ENCODE measurements at places on chromosomes 6 and 20.

- no peak for DNase-seq
Observed at GRCh38 chr6:1584996-1585668, 24.6 kb upstream of the FOXC1 start.

GRCh38 chr6:35084511-35085203 lies 56.5 kb downstream of the TCP11 start:
- DNase-seq, result no peak

- DNase-seq, result no peak
Observed at GRCh38 chr6:53579338-53579737, 34.4 kb upstream of the GCLC start.

DNA sequence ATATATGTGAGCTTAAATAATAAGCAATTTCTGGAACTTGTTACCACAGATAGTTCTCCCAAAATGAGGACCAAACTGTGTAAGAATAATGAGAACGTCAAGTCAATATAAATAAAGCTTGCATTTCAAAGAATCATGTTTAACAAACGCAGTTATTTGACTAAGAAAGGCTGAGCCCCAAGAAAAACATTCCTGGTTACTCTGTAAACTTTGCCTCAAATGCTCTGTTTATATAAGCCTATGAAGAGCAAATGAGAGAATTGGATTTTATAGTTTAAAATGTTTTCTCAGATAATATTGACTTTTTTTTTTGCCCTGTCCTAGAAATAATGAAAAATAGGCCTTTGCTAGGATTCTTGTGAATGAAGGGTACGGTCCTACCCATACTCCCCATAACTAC lies 81.3 kb downstream of the C6orf52 start:
- no peak for DNase-seq

- no peak for DNase-seq
Observed at GRCh38 chr6:47203266-47203937, 106.3 kb downstream of the TNFRSF21 start.

DNA sequence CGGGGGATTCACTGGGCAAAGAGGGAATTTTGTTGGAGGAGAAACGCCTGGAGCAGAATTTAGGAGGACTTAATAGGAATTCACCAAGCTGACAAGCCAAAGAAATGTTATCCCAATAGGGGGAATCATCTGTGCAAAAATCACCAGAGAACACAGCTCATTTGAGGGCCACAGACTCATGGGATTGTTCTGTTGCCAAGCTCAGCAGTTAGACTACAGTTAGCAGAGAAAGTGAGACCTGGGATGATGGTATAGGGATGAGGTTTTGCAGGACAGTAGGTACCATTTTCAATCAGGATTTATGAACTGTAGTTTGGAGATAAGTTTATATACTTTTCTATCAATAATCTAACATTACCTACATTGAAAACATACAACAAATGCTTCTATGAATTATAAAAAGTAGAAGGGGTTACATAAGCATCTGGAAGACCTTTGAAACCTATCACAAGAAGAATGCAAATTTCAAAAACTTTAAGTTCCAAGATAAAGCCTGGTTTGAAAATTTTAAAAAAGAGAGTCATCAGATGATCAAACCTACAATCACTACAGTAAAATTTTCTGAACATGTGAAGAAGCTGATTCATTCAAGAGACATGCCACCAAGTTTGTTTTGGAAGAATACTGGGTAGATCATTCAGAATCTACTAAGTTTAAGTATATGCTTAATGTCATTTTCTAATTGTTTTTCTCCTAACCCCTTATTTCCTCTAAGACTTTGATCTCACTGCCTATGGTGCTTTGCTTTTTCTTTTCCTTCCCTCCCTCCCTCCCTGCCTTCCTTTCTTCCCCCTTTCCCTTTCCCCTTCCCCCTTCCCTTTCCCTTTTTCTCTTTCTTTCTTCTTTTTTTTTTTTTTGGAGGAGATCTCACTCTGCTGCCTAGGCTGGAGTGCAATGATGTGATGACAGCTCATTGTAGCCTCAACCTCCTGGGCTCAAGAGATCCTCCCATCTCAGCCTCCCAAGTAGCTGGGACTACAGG lies 81.5 kb downstream of the KIF13A start:
- DNase-seq, result no peak

GRCh38 chr6:87501809-87502572 lies 29.2 kb downstream of the SLC35A1 start:
- no peak for DNase-seq

DNA sequence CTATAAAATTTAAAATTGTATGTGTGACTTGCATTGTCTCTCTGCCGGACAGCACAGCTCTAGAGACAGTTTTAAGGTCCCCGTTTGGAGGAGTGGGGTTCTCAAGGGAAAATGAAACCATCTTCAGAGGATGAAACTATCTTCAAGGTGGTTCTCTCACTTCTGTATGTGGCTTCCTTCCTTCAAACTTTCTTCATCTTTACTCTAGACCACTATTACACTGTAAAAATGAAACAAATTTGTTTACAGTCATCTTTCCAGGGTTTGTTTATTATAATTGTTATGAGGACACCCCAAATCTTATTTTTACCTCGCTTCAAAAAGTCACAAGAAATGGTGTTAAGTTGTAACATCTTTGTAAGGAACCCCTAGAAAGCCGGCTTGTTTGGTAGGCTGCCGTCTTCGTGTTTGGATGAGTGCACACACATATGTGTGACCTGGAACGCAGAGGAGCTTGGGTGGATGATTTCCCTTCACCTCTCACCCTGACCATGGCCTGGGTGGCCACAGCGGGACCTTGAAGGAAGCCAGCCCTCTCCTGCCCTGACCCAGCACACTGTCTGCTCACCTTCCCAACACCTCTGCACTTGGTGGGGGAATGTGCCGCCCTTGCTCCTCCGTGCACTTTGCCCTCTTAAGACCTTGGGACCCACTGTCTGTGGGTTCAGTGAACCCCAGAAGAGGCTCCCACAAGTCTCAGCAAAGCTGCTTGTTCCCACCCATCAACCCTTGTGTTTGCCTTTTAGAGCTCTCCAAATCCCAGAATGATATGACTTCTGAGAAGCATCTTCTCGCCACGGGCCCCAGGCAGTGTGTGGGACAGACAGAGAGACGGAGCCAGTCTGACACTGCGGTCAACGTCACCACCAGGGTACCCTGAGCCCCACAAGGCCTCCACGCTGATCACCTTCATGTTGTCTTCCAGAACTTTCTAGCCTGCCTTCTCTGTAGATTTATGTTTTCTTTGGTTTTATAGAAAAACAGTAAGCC lies 67.8 kb downstream of the SYTL3 start:
- no peak for DNase-seq

DNA sequence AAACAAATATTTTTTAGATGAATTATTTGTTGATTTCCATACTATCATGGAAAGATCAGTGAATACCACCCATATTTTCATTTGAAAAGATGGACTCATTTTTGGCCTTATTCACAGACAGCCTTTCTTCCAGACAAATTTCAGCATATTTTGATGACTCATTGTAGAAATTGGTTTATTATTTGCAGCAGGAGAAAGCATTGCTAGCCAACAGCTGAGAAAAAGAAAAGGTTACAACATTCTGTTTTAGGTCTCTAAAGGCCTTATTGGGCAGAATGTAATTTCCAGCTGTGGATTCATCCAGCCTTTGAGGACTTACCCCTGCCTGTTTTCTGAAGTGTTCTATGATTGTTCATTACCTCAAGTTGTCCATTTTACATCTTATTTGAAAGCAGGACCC lies 201.9 kb downstream of the PLCB4 start:
- no peak for DNase-seq

- DNase-seq, result no peak
Observed at GRCh38 chr6:168726312-168726856, 285.4 kb downstream of the SMOC2 start.

- no peak for DNase-seq
Observed at GRCh38 chr20:51004781-51005180, 18.1 kb downstream of the KCNG1 start.

GRCh38 chr6:6997263-6998193 lies 110.2 kb upstream of the RREB1 start:
- DNase-seq, result no peak

GRCh38 chr6:118715376-118715775 lies 64.0 kb upstream of the CEP85L start:
- no peak for DNase-seq

DNA sequence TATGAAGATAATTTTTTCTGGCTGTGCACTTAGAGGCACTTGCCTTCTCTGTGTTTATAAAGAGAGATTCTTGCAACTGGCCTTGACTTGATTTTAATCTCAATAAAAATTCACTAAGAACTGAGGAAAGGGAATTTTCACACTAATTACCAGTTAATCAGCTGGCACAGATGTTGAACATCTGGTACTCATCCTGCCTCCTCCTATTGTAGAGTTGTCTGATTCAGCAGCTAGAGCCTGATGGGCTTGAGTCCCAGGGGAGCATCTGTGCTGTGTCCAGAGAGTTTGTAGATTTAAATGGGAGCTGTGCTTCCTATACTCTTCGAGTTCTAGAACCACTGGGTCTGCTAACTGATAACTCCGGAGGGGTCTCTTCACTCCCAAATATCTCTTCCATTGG lies 284.4 kb upstream of the RNF24 start:
- DNase-seq, result no peak

DNA sequence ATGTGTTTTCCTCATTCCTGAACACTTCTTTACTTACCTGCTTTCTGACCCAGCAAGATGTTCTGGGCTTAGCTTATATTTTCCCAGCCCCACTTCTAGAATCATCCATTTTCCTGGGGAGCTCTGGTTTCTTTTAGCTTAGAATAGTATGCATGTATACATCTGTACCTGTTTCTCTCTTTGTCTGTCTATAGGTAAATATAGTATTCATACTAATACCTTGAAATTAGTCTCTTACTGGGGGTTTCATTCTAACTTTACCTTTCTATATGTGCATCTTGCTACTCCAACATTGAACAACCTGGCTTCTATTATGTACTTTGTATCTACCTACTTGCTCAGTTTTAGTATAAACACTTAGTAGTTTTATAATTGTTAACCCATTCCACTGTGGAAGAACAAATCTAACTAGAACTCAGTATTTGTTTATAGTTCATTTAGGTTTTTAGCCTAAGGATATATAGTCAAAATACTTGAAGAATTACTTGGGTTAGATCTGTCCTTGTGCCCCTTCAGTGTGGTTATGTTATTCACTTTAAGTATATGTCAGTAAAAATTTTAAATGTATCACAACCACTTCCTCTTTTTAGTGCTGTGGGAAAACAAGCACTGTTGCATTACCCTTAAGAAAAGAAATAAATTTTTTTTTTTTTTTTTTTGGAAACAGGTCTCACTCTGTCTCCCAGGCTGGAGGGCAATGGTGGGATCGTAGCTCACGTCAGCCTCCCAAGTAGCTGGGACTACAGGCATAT lies 54.0 kb downstream of the ASXL1 start:
- DNase-seq, result no peak

DNA sequence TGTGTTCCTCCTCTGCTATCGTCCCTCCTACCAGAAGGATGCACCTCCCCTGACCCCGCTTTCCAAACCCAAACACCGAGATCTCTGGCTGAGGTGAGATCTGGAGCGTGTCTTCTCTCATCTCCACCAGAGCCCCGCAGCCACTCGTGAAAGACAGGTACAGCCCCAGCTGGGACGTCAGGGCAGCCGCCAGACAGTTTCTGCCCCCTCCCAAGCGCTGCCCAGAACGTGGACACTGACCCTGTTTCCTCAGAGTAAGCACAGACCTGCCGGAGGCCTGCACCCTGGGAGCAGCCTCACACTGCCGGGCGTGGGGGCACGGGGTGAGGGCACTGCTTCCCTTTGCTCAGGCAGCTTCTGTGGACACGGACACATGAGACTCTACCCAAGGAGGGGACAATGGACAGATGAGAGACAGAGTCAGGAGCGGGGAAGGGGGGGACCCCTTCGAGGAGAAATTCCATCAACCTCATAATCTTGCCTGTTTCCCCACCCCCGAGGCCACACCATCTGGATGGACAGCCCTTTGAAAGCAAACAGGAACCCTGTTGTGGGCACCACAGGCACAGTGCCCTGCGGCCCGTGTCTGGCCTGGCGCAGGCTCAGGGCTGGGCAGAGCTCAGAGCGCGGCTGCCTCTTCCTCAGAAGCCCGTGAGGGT lies 210.6 kb downstream of the DLL1 start:
- DNase-seq, result no peak

GRCh38 chr6:96852605-96853004 lies 15.3 kb upstream of the GPR63 start:
- no peak for DNase-seq

DNA sequence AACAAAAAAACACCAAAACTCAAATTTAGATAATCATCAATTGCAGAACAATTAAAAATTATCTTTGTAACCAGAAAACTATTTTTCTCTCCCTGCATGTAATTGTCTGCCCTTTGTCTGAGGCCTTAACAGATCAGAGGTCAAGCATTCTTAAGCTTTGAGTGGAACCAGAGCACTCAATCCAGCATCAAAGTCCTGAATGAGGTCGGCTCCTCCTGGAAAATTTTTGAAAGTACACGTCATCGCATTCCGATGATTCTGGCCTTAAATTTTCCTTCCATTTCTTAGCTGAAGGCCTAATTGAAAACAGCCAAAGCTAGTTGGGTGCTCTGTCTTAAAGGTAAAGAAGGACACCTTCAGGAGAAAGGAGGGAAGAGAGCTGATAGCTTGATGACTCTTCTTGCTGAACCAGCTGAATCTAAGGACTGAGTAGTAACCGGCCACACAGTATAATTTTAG lies 510.2 kb upstream of the SULF2 start:
- no peak for DNase-seq

DNA sequence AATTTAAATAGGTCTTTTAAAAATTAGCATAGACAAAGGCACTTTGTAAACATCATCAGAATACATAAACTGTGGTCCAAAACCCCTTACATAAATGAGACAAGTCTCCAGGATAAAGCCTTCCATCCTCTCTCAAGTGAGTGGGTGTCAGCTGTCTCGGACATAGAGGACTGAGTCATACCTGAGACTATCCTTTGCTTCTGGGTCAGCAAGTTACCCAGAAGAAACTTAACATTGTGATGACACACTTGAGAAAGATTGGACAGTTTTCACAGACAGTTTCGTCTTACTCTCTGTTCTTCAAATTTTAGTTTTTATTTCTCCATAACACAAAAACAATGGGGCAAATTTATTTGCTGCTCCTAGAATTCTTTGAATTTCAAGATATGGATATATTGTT lies 838.0 kb downstream of the DHX35 start:
- DNase-seq, result no peak

Measured in hematopoietic multipotent progenitor cell treated with erythropoietin and hydrocortisone succinate and interleukin-3 and kit ligand, for 17 days (in vitro differentiated cells).